ENCODE measurements at places on chromosomes 13 and 19. TPM values are rescaled to one million over a fixed set of nuclear protein-coding genes. Genes with fewer than 3 reads are reported as not detected.

DNA sequence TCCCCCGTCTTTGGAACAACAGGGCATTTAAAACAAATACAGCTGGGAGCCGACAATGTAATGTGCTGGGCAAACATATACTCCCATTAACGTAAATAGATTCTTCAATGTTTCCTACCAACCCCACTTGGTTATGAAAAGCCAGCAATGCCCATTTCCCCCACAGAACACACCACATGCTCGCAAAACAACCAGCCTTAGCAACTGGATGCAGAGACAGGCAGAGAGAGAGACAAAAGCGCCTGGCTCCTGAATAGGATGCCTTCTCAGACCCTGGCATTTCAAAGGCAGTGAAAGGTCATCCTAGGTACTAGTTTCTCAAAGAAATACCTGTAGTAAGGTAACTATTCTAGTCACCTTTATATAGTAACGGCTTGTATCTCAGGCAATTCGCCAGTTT, 462.9 kb downstream of the ITGBL1 start:
- DNase-seq, result no peak

GRCh38 chr19:4390017-4390566, 10.3 kb downstream of the SH3GL1 start:
- DNase-seq, result no peak

GRCh38 chr19:13722146-13722545, 42.2 kb upstream of the MRI1 start:
- no peak for DNase-seq

- no peak for DNase-seq
Observed at GRCh38 chr19:45276284-45276687, 25.2 kb downstream of the MARK4 start.

- DNase-seq, result no peak
Observed at GRCh38 chr13:33610438-33611120, 207.4 kb upstream of the RFC3 start.

- DNase-seq, result no peak
Observed at GRCh38 chr13:47798194-47798593, 202.9 kb downstream of the SUCLA2 start.

PDX1 gene
- polyA plus RNA-seq, result 0.39 TPM

TFPT gene
- 28.6 TPM for polyA plus RNA-seq

ZNF426 gene
- 1.2 TPM for polyA plus RNA-seq

LHB gene
- not detected for polyA plus RNA-seq

LILRB2 gene
- 5.5 TPM for polyA plus RNA-seq

ZNF492 gene
- polyA plus RNA-seq, result not detected
